Suppressor macrophage treated with lipopolysaccharide for 4 hours (primary cell): ENCODE measurements at places on chromosomes 7 and 10.

- no peak for DNase-seq
Observed at GRCh38 chr7:41161041-41161587, 541.8 kb downstream of the INHBA start.

GRCh38 chr7:7582596-7582995 is 15.9 kb downstream of the MIOS start:
- no peak for DNase-seq

DNA sequence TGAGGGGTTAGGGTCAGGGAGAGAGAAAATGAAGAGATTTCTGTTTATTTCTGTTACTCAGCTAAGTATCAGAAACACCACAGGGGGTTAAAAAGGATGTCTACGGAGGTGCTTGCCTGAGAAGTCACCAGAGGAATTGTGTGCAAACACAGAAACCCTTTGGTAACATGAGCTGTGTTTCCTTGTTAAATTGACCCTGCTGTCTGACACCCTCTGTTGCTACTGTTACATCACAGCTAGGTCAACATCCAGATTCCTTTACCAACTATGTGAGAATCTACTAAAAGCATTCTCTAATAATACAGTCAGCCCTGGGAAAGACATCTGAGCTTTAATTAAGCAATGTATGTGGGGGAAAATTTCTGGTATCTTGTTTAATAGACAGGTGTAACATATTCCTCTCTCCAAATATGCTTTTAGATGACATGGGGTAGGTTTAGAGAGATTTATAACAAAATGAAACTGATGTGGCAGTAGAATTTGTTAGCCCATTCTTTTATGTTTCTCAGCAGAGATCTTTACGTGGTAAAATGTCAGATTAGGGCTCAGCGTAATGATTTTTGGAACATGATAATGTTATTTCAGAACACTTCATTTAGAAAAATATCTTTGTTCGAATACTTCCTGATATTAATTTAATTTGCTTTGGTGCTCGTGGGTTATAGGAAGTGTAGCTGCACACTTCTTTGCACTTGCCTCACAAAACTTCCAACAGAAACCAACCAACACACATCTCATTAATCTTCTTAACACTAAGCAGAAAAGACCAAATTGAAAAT is 168.0 kb upstream of the AHR start:
- DNase-seq: no peak

DNA sequence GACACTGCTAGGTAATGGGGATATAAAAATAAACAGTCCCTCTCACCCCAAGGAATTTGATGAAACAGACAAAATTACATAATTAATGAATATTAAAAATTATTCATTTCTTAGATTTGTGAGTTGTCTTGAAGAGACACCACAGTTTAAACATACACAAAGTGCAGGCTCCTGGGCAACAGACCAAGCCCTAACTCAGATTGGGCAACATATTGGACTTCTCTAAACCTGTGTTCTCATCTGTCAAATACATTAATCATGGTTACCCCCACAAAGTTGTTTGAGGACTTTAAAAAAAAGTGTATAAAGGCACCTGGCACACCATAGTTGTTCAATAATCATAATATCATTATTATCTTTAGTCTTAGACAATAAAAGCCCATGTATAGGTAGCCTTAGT is 62.5 kb upstream of the CAPZA2 start:
- DNase-seq: no peak
